ENCODE measurements at places on chromosomes 12 and 14.

GRCh38 chr14:74545386-74545785 is 51.8 kb downstream of the ISCA2 start:
- DNase-seq = no peak

DNA sequence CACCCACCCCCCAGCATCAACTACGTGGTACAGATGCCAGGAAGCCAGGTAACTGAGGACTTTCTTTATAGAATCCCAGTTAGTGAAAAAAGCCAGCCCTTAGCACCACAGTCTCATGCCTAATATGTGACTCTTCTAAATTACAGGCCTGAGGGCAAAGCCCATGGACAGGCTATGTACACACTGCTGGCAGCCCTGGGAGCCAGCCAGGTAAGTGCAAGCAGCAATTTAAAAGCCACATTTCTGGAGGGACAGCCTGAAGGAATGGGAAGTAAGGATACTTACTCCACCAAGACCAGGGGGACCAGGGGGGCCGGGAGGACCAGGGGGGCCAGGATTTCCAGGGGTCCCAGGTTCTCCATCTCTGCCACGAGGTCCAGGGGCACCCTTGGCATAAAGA is 7.0 kb downstream of the COL2A1 start:
- no peak for DNase-seq

- no peak for DNase-seq
These were observed 80.7 kb downstream of the KCNA5 start for GRCh38 chr12:5124401-5124800.

GRCh38 chr12:39835517-39836489 is 216.2 kb upstream of the ABCD2 start:
- DNase-seq = no peak

Measured in 8988T (cell line).